ENCODE measurements at places on chromosomes 6 and 20.

DNA sequence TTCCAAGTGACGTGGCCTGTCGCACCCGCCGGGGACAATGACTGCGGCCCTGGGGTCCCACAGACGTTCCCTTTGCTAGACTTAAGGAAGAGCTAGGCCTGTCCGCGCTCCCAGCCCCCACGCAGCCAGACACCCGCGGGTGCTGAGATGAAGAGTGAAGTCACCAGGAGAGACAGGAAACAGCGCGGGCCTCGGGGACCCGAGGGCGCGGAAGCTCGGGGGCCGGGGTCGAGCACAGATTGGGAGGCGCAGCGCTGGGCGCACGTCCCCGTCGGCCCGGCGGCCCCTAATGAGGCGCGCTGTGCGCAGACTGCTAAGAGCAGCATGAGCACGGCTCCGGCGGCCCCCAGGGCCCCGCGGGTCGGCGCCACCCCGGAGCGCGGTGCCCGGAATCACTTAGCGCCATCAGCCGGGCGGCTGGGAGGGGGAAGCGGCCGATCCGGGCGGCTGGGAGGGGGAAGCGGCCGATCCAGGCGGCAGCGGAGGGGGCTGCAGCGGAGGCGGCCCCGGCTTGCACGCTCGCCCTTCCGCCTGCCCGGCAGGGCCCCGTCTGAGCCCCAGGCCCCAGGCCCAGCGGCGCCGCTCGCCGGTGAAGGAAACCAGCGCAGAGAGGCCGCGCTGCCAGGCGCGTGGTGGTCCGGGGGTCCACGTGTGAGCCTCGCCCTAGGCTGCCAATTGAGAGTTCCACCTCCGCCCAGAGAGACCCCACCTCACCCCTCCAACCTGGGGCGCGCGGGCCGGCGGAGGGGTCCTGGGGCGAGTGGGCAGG is 8.3 kb upstream of the AVP start:
- no peak for DNase-seq

DNA sequence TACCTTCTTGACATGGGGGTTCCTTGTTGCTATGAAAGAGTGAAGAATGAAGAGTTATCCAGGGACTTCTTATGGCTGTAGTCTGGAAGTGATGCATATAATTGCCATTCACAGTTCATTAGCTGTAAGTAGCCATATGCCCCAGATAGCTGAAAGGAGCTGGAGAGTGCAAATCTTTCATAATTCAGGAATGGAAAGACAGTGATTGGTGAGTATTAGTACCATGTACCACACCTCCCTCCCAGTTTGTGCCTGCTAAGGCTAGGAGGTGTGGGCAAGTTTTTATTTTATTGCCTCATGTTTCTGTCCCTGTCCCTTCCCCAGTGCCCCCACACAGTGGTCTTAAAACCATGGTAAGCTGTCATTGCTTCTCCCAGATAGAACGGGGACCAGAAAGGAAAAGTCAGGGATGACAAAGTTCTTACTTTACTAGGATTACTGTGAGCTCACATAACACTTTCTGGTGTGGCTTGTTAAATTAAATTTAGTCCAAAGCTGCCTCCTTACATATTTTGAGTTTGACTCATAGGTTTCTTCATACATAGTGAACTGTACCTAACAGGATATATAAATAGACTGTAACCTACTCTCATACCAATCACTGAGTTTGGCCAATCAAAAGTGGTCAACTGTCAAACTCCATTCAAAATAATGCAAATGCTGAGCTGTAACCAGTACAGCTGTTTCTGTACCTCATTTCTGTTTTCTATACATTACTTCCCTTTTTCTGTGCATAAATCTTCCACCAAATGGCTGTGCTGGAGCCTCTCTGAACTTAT is 119.4 kb downstream of the RFPL4B start:
- no peak for DNase-seq

DNA sequence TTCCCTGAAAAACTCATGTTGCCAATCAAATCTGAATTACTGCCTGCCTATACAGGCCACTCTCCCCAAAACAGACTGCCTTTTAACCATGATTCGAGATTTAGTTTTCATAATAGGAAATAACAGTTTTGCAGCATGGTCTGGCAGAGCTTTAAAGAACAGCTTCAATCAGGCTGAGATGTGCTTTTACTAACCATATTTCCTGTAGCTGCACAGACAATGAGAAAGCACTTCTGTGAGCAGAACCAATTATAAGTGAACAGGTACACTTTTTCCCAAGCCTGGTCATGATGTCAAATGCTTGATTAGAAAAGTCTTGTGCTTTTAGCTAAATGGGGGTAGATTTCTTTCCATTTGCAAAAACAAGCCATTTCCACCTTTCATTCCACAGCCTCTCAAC is 108.2 kb downstream of the THEMIS start:
- DNase-seq: no peak

DNA sequence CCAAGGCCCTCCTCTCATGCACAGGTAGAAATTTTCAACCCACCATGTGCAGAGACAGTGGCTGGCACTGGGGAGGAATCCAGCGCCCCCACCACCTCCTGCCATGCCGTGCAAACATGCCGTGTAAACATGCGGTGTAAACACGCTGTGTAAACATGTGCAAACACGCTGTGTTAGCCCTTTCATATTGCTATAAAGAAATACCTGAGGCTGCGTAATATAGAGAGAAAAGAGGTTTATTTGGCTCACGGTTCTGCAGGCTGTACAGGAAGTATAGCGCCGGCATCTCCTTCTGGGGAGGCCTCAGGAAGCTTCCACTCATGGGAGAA is 218.3 kb downstream of the TAF4 start:
- no peak for DNase-seq

DNA sequence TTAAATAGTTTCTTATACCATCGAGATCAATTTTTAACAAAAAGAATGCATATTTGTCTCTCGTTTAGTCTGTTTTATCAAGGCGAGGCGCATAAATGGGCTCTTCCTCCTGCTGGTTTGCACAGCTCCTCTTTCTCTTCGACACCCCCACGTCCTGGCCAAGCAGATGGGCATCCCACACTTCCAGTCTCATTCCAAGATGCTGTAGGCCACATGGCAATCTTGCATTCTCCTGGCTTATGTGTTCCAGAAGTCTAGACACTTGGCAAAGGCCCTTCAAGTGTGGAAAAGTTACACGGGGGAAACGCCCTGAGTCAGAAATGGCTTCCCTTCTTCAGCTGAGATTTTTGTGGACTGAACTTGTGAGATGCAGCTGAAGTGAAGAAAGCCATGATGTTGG is 447.1 kb downstream of the QKI start:
- peak; percentile 15 for DNase-seq

DNA sequence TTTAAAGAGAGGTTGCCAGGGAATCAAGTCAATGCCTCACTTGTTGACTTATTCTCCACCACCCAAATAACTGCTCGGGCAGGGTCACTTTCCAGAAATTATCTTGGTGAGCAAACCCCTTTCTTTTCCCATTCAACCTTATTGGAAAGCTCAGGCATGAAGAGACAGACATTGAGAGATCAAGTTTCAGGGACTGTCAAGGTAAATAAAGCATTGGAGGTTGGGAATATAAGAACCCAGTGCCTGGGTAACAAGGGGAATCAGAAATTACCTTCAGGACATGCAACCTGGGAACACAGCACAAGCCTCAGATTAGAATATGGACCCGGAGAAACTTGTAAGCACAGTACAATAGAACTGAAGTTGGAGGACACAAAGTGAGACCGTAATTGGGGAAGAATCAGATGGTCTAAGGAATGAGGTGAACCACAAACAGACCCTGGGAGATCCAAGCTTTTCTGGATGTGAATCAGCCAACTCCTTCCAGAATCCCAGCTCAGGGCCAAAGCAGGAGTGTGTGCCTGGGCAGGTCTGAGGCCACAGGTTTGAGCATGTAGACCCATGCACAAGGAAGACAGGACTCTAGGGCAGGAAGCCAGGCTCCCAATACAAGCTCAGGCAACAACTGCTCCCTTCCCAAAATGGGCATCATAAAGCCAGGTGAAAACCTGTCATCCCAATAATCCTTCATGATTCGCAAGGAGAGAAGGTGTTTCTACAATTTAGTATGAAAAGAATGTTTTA is 512.8 kb downstream of the MAFB start:
- DNase-seq: no peak

- no peak for DNase-seq
These were observed 10.2 kb upstream of the PEDS1 start for GRCh38 chr20:50163570-50164317.

- no peak for DNase-seq
These were observed 333.5 kb downstream of the NRN1 start for GRCh38 chr6:5673019-5673790.

DNA sequence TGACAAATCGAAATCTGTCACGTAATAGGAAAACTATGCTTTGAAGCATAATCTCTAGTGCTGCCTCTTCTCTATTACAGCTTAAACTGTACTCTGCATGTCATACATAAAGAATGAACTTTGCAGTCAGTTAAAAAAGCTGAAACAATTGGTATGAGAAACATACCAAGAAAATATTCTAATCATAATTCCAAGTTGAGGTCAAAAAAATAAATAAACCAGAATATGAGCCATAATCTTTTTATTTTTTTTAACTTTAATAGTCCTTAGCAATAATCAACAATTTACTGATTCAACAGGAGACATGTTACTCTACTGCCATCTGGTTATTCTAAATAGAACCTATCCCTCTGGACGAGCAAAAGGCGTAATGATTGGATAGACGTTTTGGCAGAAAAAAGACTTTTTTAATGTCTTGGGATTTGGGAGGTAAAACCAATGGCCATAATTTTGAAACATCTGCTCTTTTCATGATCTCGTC is 224.4 kb upstream of the FLRT3 start:
- DNase-seq: no peak

DNA sequence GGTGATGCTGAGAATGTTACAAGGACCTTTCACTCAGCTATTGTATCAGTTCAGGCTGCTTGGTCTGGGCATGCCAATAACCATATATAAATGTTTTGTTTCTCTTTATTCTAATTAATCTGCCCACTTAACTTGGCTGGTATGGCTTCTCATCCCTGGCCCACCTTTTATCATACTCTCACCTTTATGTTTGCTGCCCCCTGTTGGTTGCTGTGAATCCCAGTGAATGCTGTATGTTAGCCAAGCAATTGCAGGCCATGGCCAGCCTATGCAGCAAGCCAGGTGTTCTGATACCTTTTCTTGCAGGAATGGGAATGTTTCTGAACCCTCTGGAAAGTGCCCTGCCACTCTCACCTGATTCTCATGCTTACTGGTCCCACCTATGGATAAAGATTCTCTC is 54.6 kb downstream of the PCSK2 start:
- DNase-seq: no peak

DNA sequence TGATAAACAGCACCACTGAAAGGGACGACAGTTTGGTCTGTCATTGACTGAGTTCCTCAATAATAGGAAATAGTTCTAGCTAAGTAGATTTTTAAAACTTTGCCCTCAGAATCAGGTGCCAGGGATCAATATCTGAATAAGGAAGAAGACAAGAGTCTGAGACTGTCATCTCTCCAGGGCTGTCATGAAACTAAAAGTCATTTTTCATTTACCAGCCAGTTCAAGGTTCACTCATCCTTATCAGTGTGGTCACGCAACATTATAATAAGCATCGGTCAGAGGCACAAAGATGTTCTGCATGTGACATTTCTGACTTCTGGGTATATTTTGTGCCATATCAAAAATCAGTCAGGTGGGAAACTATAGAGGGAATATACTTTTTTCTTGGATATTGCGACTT is 52.5 kb upstream of the E2F3 start:
- DNase-seq: no peak

DNA sequence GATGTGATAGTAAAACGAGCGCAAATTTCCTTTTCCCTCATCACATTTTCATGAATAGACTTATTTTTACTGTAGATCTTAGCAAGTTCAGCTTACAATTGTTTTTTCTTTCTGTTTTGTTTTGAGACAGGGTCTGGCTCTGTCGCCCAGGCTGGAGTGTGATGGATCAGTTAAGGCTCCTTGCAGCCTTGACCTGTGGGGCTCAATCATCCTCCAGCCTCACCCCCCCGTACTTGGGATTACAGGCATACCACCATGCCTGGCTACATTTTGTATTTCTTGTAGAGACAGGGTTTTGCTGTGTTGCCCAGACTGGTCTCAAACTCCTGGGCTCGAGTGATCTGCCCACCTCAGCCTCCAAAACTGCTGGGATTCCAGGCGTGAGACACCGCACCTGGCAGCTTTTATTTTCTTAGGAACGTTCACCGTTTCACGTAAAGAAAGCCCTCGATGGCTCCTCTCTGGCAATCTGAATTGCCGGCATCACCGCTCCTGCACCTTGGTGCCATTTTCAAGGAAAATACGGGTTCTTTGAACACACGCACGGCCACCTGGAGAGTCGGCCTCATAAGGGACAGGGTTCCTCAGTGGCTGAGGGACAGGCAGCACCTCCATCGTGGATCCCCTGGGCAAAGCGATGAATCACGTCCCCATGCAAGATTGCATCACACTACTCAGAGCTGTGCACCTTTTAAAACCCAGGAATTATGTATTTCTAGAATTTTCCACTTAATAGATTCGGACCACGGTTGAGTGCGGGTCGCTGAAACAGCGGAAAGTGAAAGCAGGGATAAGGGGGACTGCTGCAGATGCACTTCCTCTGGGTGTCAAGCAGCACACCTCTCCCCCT is 78.7 kb downstream of the IRF4 start:
- DNase-seq: no peak

DNA sequence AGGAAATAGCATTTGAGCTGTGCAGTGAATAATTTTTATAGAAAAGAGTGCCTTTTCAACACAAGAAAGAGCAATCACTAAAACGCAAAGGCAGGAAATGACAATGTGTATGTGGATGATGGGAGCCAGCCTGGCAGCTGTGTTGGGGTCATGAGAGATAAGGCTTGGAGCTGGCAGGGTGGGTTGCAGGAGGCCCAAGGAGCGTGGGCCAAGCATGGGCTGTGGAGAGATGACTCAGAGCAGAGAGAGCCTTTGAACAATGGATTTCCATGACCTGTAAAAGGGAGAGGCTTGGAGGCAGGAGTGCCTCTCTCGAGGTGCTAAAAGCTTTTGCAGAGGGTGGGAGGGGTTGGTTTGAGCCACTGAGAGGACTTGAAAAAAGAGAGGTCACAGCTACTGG is 6.6 kb upstream of the TBC1D7 start:
- DNase-seq: no peak

DNA sequence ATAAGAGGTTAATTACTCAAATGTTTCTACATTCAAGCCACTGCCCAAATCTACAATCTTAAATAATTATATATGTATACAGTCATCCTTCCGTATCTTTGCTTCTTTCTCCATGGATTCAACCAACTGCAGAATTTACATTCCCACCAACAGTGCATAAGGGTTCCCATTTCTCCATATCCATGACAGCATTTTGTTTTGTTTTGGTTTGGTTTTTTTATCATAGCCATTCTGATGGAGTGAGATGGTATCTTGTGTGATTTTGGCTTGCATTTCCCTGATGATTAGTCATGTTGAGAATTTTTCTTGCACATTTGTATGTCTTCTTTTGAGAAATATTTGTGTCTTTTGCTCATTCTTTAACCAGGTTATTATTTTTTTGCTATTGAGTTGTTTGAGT is 198.5 kb downstream of the C6orf118 start:
- no peak for DNase-seq

- DNase-seq: no peak
These were observed 38.0 kb upstream of the ADGRF1 start for GRCh38 chr6:47080083-47080596.

Data from Ammon's horn (tissue), 1 donor.